ENCODE measurements at places on chromosomes 4 and X. TPM values are rescaled to one million over a fixed set of nuclear protein-coding genes. Genes with fewer than 3 reads are reported as not detected.
A peak's percentile ranks its signal among the peaks of the same experiment; 100 is the strongest.

DNA sequence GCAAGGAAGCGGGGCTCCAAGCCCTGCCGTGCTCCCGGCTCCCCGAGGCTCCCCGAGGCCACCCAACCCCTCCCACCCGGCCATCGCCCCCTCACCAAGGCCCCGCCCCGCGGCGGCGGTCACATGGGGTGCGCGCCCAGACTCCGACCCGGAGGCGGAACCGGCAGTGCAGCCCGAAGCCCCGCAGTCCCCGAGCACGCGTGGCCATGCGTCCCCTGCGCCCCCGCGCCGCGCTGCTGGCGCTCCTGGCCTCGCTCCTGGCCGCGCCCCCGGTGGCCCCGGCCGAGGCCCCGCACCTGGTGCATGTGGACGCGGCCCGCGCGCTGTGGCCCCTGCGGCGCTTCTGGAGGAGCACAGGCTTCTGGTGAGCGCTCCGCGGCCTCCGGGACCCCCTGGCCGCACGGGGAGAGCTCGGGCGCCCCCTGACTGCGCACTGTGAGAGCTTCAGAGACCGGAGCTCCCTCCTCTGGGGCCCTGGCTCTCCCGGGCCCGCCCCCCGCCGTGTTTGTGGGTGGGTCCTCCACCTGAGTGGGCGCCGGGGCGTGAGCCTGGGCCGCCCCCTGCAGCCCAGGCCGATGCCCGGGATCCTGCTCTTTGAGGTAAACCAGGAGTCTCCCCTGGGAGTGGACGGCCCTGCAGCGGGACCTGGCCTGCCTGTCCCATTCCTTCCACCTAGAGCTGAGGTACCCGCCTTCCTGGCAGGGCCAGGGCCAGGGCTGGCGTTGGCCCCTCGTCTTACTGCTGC lies at the start of gene IDUA:
Gene IDUA (plus strand): TSS at position 166 of the 745 bp plus-strand sequence. CDS start 41 bp downstream, at position 207.
- peak within 1 kb of the TSS; percentile 42 for H3K27ac ChIP-seq
- H3K27me3 ChIP-seq, result no peaks in the 10 kb centered on the region
- peak; percentile 90 for DNase-seq
- H3K36me3 ChIP-seq, result no peaks in the 10 kb centered on the region
- H3K4me1 ChIP-seq, result peaks cover 17% of the 10 kb centered on the region
- H3K4me3 ChIP-seq, result peak within 1 kb of the TSS; percentile 79

DNA sequence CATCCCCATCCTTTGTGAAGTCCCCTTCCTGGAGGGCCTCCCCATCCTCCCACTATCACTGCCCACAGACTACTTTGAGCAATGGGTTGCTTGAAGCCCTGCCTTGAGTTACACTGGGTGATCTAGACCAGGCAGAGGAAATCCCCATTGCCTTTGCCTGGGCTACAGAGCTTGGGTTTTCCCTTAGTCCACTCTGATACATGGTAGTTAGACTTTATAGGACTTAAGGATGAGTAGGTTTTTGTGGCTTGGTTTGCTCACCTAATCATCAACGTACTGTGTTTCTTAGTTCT lies 56.6 kb downstream of the TMEM131L start:
- DNase-seq, result no peak
- H3K4me3 ChIP-seq, result no peak overlapping the region
- H3K4me1 ChIP-seq, result no peaks in the 10 kb centered on the region
- H3K27me3 ChIP-seq, result no peaks in the 10 kb centered on the region
- no peak overlapping the region for H3K27ac ChIP-seq
- H3K36me3 ChIP-seq, result no peaks in the 10 kb centered on the region

DNA sequence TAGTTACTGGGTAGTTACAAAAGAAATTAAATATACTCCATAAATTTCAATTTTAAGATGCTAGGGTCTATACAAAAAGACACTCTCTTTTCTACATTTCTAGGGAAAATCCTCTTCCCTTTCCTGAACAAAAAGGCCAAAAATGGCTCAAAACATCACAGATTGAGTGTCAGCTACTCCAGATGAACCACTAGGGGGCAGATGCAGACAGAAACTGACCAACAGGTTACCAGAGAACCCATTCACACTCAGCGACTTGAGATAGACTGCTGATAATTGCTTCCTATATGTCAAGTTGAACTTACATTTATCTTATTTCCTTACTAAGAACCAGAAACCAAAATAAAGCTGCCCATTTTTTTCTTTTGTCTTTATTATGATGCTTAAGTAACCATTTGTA lies 83.4 kb upstream of the MID1IP1 start:
- no peaks in the 10 kb centered on the region for H3K27me3 ChIP-seq
- H3K27ac ChIP-seq, result no peak overlapping the region
- H3K4me3 ChIP-seq, result no peak overlapping the region
- peak; percentile 37 for DNase-seq
- no peaks in the 10 kb centered on the region for H3K4me1 ChIP-seq
- no peaks in the 10 kb centered on the region for H3K36me3 ChIP-seq

GRCh38 chrX:20309806-20310205 lies 43.1 kb upstream of the RPS6KA3 start:
- H3K27ac ChIP-seq, result no peak overlapping the region
- no peaks in the 10 kb centered on the region for H3K4me1 ChIP-seq
- no peak overlapping the region for H3K4me3 ChIP-seq

- no peaks in the 10 kb centered on the region for H3K36me3 ChIP-seq
- H3K27me3 ChIP-seq, result no peaks in the 10 kb centered on the region
- no peak overlapping the region for H3K27ac ChIP-seq
- H3K4me3 ChIP-seq, result no peak overlapping the region
- no peak for DNase-seq
Measured at GRCh38 chrX:106718709-106719108, 7.8 kb upstream of the RNF128 start.

DNA sequence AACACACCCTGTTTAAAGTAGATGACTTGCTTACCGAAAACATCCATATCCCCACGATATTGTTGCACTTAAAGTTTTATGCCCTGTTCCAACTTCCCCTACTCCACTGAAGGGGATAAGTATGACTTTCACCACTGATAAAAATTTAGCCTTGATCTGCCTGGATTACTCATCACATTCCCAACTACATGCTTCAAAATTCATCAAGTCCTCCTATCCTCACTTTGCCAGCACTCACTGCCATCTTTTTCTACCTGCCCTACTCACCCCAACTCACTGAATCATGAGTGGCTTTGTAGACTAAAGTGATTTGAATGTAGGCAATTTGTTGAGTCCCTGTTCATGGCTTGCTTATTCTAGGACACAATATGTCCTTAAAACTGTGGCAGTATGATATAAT lies 12.2 kb upstream of the GPRIN3 start:
- no peak overlapping the region for H3K27ac ChIP-seq
- no peaks in the 10 kb centered on the region for H3K36me3 ChIP-seq
- H3K27me3 ChIP-seq, result no peaks in the 10 kb centered on the region
- no peak overlapping the region for H3K4me3 ChIP-seq
- peaks cover 34% of the 10 kb centered on the region for H3K4me1 ChIP-seq
- no peak for DNase-seq

GRCh38 chrX:13463608-13464007 lies 105.8 kb upstream of the EGFL6 start:
- no peaks in the 10 kb centered on the region for H3K27me3 ChIP-seq
- H3K4me3 ChIP-seq, result no peak overlapping the region
- H3K4me1 ChIP-seq, result peaks cover 4% of the 10 kb centered on the region
- peak overlapping the region; percentile 35 for H3K27ac ChIP-seq
- DNase-seq, result peak; percentile 63
- no peaks in the 10 kb centered on the region for H3K36me3 ChIP-seq

GRCh38 chrX:77444075-77444474 lies 3.1 kb upstream of the FGF16 start:
- H3K4me1 ChIP-seq, result peaks cover 10% of the 10 kb centered on the region
- no peak overlapping the region for H3K4me3 ChIP-seq
- H3K27ac ChIP-seq, result no peak overlapping the region
- H3K36me3 ChIP-seq, result no peaks in the 10 kb centered on the region
- H3K27me3 ChIP-seq, result no peaks in the 10 kb centered on the region

DNA sequence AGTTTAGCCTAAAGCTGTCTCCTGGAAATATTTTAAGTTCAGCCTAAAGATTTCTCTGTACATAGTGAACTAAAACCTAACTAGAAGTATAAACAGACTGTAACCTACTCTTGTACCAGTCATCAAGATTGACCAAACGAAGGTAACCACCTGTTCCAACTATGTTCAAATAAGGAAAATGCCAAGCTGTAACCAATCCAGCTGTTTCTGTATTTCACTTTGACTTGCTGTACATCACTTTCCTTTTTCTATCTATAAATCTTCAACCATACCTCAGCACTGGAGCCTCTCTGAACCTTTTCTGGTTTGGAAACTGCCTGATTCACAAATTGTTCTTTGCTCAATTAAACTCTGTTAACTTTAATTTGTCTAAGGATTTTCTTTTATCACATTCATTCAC lies 3.1 kb upstream of the CYSLTR1 start:
- H3K36me3 ChIP-seq, result no peaks in the 10 kb centered on the region
- no peak overlapping the region for H3K4me3 ChIP-seq
- no peaks in the 10 kb centered on the region for H3K4me1 ChIP-seq

GRCh38 chr4:70531981-70532380 lies 13.6 kb downstream of the AMTN start:
- H3K4me3 ChIP-seq, result no peak overlapping the region
- H3K27ac ChIP-seq, result no peak overlapping the region
- peak; percentile 4 for DNase-seq

DNA sequence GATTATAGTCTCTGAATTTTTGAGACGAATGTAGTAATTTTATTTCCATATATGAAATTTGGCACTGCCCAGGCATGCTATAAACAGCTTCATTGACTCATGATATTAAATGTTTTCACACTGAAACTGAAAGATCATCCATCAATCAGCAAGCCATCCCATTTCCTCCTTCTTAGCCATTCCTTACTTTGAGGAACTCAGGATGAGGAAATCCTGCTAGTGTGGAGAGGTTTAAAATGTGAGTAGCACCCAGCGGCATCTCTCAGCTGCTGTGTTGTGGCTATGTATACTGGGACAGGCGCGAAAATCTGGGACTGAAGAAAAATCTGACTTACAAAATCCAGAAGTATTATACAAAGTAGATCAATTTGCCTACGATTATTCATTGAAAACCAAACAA lies 52.1 kb downstream of the PTCHD1 start:
- H3K4me3 ChIP-seq, result no peak overlapping the region
- H3K27ac ChIP-seq, result no peak overlapping the region
- no peaks in the 10 kb centered on the region for H3K36me3 ChIP-seq

- no peak overlapping the region for H3K27ac ChIP-seq
- H3K27me3 ChIP-seq, result no peaks in the 10 kb centered on the region
- H3K4me3 ChIP-seq, result no peak overlapping the region
Measured at GRCh38 chr4:90137555-90137954, 10.4 kb downstream of the CCSER1 start.

GRCh38 chrX:94123062-94123461 lies 449.1 kb downstream of the FAM133A start:
- H3K27me3 ChIP-seq, result no peaks in the 10 kb centered on the region
- H3K27ac ChIP-seq, result no peak overlapping the region
- no peaks in the 10 kb centered on the region for H3K4me1 ChIP-seq
- no peaks in the 10 kb centered on the region for H3K36me3 ChIP-seq

DNA sequence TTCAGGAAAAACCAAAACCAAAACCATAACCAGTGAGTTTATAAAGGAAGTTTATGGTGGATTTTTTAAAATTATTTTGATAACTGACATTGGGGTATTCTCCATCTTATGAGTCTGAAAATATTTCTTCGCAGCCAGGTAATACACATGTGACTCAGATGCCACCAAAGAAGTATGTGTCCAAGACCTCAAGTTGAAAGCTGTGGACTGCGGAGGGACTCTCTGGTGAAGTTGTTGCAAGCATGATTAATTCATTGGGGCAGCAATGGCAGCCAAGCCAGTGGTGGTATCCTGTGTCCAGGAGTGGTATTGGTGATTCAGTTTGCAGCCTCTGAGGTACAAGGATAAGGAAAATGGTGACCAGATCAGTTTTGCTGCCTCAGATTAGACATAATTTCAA lies 14.0 kb upstream of the ADH5 start:
- H3K4me3 ChIP-seq, result no peak overlapping the region
- H3K27ac ChIP-seq, result no peak overlapping the region
- no peak for DNase-seq
- peaks cover 35% of the 10 kb centered on the region for H3K4me1 ChIP-seq
- no peaks in the 10 kb centered on the region for H3K36me3 ChIP-seq

DNA sequence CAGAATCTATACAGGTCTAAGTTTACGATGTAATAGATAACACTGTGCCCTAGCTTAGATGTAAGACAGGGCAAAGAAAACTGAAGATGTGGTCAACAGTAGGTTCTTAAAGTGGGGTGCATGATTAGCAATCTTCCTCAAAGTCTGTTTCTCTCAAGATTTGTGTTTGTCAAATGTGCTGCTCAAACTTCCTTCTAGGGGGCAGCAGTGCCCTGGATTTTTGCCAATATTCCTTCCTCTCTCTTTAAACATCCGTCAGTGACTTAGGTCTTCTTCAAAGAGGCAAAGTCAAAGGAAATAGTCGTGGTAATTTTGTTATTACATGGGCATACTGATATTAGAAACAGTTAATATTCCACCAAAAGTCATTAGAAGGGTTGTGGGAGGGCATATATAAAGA lies 4.2 kb upstream of the PDHA2 start:
- H3K4me1 ChIP-seq, result no peaks in the 10 kb centered on the region
- DNase-seq, result no peak
- H3K27me3 ChIP-seq, result no peaks in the 10 kb centered on the region
- no peak overlapping the region for H3K27ac ChIP-seq

DNA sequence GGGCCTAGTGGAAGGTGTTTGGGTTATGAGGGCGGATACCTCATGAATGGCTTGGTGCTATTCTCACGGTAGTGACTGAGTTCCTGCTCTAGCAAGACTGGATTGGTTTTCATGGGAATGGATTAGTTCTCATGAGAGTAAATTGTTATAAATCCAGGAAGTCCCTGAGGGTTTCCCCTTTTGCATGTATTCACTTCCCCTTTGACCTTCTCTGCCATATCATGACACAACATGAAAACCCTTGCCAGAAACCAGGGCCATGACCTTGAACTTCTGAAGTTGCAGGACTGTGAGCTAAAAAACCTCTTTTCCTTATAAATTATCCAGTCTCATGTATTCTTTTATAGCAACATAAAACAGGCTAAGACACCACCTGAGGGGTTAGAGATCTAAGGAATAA lies 529.7 kb upstream of the RPS6KA3 start:
- DNase-seq, result no peak
- no peak overlapping the region for H3K27ac ChIP-seq
- no peaks in the 10 kb centered on the region for H3K4me1 ChIP-seq
- H3K4me3 ChIP-seq, result no peak overlapping the region

- no peak for DNase-seq
- no peaks in the 10 kb centered on the region for H3K36me3 ChIP-seq
- no peak overlapping the region for H3K27ac ChIP-seq
- no peak overlapping the region for H3K4me3 ChIP-seq
- no peaks in the 10 kb centered on the region for H3K4me1 ChIP-seq
Measured at GRCh38 chr4:110704748-110705439, 82.0 kb upstream of the PITX2 start.

DNA sequence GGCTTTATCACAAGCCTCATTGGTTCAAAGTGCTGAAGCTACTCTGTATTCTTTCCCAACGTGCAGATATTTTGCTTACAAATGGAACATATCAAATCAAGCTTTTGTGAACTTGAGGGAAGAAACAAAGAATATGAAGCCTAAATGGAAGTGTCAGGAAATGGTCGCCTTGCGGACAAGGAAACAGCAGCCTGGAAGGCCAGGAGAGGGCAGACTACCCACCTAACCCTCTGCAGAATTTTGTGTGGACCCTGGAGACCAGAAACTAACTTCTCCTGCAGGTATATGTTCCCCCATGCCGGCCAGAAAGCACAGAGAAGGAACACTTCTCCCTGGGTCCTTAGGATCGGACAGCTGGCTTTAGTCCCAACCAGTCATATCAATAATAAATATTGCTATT lies 1425.8 kb downstream of the PCDH7 start:
- H3K4me1 ChIP-seq, result no peaks in the 10 kb centered on the region
- no peak overlapping the region for H3K4me3 ChIP-seq
- no peaks in the 10 kb centered on the region for H3K36me3 ChIP-seq
- H3K27ac ChIP-seq, result no peak overlapping the region
- no peak for DNase-seq

The FAM199X gene
- polyA plus RNA-seq, result 9.7 TPM

The CLOCK gene
- polyA plus RNA-seq, result 16.5 TPM

The TEX13D gene
- not detected for polyA plus RNA-seq

The ERAS gene
- not detected for polyA plus RNA-seq

The ADAMTS3 gene
- 0.20 TPM for polyA plus RNA-seq

The CT83 gene
- polyA plus RNA-seq, result not detected

The POLN gene
- polyA plus RNA-seq, result 0.91 TPM

Measured in GM23248 (cell line).